HS-5 (cell line): ENCODE measurements at places on chromosomes 13 and 19.

GRCh38 chr13:46131705-46132104 is 26.9 kb upstream of the CPB2 start:
- DNase-seq, result no peak

- no peak for DNase-seq
These were observed 11.6 kb upstream of the CEACAM3 start for GRCh38 chr19:41784743-41785142.

- no peak for DNase-seq
These were observed 131.9 kb upstream of the IRS2 start for GRCh38 chr13:109918179-109918711.

- DNase-seq, result peak; percentile 36
These were observed at the start of the genes LSM7 and SPPL2B for GRCh38 chr19:2328401-2329148. LSM7 (minus strand) TSS chr19:2328586; CDS start chr19:2328566, 20 bp downstream. SPPL2B (plus strand) TSS chr19:2328684; CDS start chr19:2328710, 26 bp downstream.

DNA sequence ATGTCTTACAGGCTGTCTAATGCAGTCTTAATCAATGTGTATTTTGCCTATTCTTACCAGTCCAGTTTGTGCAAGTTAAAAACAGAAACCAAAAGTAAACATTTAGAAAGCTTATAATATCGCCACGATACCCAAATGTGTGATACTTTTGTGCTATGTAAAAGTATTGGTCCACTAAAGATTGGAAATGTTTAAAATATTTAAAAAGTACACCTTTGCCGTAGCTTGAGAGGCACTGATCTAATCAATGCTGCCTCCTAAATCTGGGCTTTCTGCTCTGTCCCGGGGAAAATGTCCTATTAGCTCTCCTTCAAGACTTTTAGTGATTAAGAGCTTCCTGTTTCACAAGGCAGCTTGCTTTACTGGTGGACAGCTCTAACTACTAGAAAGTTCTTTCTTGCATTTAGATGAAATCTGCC is 64.7 kb downstream of the DNAJC15 start:
- no peak for DNase-seq

DNA sequence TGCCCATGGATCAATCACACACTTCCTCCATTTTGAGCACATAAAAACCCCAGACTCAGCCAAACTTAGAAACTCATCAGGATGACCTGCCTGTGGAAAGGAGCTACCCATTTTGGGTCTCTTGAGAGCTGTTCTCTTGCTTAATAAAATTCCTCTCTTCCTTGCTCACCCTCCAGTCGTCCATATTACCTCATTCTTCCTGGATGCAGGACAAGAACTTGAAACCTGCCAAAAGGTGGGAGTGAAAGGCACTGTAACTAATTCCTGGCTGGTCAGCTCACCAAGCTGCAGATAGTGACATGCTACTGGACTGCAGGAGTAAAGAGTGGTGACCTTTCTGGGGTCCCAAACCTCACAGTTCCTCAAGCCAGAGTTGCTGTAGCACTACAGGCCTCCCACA is 20.2 kb downstream of the LIG4 start:
- no peak for DNase-seq

GRCh38 chr13:80215368-80215767 is 125.6 kb downstream of the SPRY2 start:
- no peak for DNase-seq
